ENCODE measurements at places on chromosomes 6 and 20. TPM values are rescaled to one million over a fixed set of nuclear protein-coding genes. Genes with fewer than 3 reads are reported as not detected.
A peak's percentile ranks its signal among the peaks of the same experiment; 100 is the strongest.

The ARMH2 gene
- not detected for total RNA-seq

The TRIM10 gene
- not detected for total RNA-seq

The DEFB124 gene
- not detected for total RNA-seq

- peak; percentile 6 for ATAC-seq
Observed at GRCh38 chr20:57393321-57394120, 2.3 kb downstream of the RBM38 start.

GRCh38 chr6:31865205-31866118 lies 2.8 kb upstream of the NEU1 start:
- ATAC-seq: no peak

- ATAC-seq: no peak
Observed at GRCh38 chr6:43943781-43944250, 173.8 kb downstream of the VEGFA start.

DNA sequence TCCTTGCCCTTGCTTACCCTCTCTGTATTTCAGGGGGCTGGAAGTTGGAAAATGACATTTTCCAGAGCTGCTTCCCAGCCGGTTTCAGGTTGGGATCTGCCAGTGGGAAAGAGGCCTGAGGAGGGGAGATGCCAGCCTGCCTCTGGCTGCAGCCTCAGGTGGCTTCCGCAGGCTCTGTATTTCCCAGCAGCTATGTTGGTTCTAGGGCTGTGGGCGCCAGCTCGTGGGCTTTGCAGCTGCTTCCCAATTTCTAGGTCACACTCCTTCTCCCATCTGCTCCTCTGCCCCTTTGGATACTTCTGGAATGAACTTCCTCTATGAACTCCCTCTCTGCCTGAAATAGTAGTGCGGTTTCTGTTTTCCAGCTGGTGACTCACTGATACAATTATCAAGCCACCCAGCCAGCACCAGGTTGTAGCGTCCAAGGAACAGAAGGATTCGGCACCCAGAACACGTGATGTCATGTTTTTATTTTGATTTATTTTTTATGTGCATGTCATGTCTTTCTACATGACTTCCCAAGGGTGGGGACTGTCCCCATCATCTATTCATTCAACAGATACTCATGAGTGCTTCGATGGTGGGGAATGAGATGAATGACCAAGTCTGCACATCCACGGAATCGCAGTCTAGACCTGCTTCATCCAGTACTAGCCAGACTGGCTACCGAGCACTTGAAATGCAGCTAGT lies 38.0 kb downstream of the TGM2 start:
- peak; percentile 5 for ATAC-seq

DNA sequence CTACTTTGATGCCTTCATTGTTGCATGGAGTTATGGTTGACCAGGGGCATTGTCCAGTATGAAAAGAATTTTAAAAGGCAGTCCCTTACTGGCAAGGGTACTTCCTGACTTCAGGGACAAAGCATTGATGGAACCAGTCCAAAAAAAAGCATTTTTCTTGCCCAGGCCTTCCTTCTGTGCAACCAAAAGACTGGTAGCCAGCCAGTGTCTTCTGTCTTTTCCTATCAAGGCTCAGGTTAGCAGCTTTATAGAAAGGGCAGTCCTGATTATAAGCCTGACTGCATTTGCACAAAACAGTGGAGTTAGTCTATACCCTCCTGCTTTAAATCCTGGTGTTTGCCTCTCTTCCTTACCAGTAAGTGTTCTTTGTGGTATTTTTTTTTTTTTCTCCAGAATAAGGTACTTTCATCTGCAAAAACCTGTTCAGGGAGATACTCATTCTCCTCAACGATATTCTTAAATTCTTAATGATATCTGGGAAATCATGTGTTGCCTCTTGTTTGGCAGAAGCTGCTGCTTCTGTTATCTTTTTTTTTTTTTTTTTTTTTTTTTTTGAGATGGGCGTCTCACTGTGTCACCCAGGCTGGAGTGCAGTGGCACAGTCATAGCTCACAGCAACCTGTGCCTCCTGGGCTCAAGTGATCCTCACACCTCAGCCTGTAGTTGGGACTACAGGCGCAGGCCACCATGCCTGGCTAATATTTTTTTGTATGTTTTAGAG lies 33.9 kb downstream of the SCAF8 start:
- no peak for ATAC-seq

GRCh38 chr6:42509256-42509655 lies 54.6 kb upstream of the UBR2 start:
- no peak for ATAC-seq

DNA sequence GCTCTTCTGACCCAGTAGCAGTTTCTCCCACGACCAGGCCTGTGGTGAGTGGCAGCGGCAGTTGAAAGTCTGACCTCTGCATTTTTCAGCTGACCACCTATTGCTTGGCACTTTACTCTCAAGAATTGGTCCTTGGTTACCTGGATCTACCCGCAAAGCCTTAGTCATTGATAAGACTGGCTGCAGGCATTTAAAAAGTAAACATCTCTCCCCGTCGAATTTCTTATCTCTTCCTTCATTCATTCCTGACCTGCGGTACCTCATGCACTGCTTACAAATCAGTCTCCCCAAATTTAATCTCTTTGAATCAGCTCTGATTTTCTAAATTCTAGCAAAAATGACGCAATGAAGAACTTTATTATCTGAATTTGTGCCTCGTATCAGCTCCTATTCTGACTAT lies 26.1 kb upstream of the IPCEF1 start:
- ATAC-seq: no peak

DNA sequence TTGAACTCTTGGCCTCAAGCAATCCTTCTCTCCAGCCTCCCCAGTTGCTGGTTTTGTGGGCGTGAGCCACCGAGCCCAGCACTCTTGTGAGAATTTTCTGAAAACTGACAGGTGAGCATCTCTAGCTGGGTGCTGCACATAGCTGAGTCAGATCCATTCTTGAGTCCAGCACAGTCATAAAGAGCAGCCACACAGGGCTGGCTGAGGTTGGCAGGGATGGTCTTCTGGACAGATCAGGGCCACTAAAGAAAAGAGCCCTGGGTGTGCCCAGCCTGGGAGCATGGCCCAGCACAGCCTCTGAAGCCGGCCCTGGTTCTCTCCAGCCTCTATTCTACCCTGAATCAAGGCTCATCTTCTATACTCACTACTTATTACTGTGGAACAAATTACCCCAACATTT lies 11.5 kb downstream of the DLGAP4 start:
- no peak for ATAC-seq

DNA sequence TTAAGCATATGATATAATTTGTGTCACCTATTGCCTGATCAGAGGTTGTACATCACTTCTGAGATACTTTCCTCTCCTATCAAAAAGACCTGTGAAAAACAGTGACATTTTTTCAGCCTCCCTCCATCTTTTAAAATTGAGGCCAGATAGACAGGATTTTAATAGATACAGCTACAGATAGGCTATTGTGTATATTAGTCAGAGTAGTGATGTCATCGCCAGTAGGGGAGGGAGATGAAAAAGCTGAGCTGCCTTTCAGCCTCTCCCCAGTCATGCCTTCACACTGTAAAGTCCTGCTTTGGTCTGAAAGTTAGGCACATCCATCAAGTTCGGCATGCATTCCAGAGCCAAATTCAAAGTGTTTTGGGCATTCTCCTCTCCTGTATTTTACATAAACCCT lies 7.9 kb upstream of the PABPC1L start:
- peak; percentile 44 for ATAC-seq

DNA sequence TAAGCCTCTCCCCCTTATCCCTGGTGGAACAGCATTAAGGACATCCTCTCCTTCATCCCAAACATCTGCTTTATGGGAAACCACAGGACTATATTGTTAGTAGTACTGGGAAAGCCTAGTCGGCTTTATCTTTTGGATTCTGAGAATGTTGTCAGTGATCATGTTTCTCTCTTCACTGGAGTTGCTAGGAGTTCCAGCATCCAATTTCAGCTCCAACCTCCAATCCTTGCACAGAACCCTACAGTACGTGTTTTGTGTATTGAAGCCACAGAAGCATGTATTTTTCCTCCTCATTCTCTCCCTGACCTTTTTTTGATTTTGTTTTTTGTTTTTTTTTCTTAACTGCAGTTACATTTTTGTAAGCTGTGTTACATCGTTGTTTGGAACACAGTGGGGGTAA lies 84.0 kb downstream of the PHACTR3 start:
- no peak for ATAC-seq

DNA sequence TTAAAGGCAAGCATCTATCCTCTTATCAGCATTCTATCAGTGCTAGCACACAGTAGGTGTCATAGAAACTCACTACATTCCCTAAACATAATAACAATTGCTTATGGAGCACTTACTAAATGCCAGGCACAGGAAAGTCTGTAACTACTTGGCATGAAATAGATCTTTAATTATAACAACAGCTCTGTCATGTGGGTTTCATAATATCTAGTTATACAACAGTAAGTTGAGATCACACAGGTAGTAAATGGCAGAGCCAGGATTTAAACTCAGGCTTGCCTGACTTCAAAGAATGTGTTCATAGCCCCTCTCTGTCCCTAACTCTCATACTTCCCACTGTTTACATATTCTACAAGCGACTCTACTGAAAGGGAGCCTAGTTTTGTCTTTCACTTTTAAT lies 66.0 kb upstream of the ENPP5 start:
- no peak for ATAC-seq

DNA sequence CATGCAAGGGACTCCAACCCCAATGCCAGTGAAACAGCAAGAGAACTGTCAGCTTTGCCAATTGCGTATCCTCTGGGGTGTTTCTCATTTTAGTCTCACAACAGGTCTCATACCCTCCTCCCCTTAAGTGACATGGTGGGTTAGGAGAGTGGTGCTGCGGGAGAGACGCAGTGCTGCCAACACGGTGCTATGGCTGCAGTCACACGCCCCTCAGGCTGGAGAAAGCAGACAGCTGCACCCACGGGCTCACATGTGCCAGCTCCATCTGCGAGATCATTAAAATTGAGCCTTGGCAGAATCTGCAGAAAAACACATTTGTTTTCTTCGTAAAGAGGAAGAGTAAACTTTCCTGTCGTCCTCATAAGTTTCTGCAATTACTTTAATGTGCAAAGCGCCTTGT lies 114.7 kb downstream of the ANKRD60 start:
- ATAC-seq: no peak

- peak; percentile 75 for ATAC-seq
Observed at GRCh38 chr6:82397962-82398692, 34.5 kb downstream of the TPBG start.

GRCh38 chr6:147322299-147323162 lies 118.3 kb downstream of the STXBP5 start:
- peak; percentile 64 for ATAC-seq

- no peak for ATAC-seq
Observed at GRCh38 chr6:72639920-72640614, 18.2 kb downstream of the KCNQ5 start.

Measured in esophagus mucosa (tissue), 1 donor.